ENCODE measurements at places on chromosomes 6 and 20.
A peak's percentile ranks its signal among the peaks of the same experiment; 100 is the strongest.

GRCh38 chr6:125200941-125201340, 47.4 kb downstream of the TPD52L1 start:
- DNase-seq: peak; percentile 27

DNA sequence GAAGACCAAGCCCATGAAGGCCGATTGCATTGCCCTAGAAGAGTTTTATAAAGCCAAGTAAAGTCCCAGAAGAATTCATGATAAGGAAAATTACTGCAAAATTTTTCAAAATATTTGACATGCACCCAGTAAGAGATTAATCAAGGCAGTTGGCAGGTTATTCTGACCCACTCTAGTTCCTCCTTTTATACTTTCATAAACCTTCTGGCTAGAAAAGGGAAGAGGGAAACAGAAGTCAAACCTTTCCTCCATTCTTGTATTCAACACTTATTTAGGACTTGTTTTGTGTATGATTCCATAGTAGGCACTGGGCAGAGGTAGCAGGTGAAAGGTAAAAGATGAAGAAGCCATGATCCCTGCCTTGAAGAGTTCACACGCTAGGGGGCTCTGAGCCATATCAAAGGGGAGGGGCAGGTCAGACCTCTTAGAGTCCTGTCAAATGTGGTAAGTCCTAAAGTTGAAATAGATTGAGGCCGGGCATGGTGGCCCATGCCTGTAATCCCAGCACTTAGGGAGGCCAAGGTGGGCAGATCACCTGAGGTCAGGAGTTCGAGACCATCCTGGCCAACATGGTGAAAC, 85.4 kb downstream of the NDUFAF5 start:
- no peak for DNase-seq

DNA sequence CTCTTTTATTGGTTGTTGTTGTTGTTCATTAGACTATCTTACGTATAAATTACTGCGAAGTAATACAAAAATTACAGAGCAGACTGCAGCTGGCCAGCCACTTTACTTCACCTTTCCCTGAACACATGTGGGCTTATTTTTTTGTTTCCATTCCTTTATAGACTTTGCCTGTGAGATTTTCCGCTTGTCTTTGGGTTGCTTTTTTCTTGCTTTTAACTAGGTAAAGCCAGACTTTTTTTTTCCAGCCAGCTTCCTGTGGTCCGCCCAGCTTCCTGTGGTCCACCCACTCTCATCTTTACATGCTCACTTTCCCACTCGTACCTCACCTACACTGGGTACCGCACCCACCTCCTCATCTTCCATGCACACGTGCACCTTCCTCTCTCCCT, 79.0 kb downstream of the IPCEF1 start:
- DNase-seq: no peak

GRCh38 chr6:52276130-52276529, 8.4 kb downstream of the MCM3 start:
- no peak for DNase-seq

- no peak for DNase-seq
Observed at GRCh38 chr20:558117-558516, 14.5 kb upstream of the CSNK2A1 start.

DNA sequence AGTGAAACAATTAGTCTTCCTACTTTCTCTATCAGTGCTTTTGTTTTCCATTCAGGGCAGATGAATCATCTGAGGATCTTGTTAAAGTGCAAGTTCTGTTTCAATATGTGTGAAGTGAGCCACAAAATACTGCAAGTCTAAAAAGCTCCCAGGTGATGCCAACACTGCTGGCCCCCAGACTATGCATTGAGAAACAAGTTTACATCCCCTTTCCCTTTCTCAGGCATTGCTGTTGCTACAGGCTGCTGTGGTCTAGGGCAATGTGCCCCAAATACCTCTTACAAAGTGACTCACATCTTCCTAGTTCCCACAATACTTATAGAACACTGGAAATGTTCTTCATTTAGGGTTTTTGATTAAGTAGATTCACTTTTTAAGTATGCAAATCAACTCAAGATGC, 31.8 kb downstream of the ABRACL start:
- DNase-seq: peak; percentile 96

DNA sequence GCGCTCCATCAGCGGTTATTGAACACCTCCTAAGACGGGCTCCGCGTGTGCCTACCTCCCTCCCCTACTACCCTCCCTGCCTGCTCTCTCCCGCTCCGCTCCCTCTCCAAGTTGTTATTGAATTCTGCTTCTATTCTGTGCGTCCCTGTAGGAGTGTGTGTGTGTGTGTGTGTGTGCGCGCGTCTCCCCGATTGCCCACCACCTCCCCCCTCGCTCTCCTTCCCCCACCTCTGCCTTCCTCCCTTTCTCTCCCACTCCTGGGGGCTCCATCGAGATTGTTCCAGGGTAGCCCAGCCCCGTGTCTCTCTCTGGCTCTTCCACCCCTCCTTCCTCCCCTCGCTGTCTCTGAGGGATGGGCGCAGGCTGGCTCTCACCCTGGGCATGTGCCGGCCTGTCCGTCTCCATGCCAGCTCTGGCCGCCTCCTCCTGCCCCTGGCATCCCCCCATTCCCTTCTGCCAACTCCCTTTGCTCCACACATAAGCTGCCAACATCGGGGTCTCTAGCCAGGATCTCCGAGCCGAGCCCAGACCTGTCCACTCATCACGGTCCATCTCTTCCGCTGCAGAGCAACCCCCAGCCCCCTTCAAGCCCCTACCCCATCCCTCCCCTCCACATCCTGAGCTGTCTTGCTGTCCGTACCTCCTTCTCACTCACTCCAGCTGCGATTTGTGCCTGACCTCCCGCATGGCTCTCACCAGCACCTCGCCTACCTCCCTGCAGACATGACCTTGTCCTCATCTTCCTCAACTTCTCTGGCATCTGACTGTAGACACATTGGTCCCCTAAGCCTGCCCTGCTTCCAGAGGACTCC, 68.5 kb downstream of the SRC start:
- no peak for DNase-seq

GRCh38 chr6:27892649-27893058, 19.5 kb downstream of the OR2B2 start:
- peak; percentile 31 for DNase-seq

GRCh38 chr6:16228709-16229665, 9.4 kb upstream of the GMPR start:
- DNase-seq: no peak

DNA sequence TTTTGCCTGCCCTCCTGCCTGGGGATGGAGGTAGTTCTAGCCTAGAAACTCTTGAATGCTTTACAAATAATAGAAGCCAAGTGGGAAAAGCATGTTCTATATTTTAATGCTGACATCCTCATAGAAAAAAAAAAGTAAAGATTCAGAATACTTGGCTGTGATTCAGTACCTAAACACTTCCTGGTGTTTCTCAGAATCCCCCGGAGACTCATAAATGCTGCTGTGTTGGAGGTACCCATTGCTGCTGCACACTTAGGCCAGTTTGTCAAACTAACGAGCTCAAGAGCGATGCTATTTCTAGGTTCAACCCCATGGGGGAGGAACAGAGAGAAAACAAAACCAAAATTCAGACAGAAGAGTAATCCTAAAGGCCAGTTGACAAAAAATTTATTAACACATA, 38.8 kb upstream of the ZFP64 start:
- DNase-seq: peak; percentile 66

- peak; percentile 43 for DNase-seq
Observed at GRCh38 chr20:5448449-5449118, 131.8 kb upstream of the PROKR2 start.

DNA sequence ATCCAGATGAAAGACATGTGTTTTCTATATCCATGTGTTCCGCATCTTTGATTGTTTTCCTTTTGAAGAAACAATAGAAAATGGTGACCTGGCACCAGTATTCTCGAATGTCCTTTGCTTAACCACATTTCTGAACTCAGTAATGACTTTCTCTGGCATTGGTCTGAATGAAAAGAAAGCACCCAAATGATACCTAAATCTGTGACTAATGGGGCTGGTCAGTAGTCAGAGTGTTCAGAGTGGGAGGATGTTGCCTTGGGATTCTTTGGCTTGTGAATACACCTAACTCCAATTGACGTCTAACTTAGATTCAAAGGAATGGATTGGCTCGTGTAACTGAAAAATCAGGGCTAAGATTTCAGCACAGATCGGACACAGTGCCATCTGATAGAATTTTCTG, 27.1 kb downstream of the PARD6B start:
- peak; percentile 42 for DNase-seq

- DNase-seq: no peak
Observed at GRCh38 chr20:61135968-61136367, 116.1 kb upstream of the CDH4 start.

DNA sequence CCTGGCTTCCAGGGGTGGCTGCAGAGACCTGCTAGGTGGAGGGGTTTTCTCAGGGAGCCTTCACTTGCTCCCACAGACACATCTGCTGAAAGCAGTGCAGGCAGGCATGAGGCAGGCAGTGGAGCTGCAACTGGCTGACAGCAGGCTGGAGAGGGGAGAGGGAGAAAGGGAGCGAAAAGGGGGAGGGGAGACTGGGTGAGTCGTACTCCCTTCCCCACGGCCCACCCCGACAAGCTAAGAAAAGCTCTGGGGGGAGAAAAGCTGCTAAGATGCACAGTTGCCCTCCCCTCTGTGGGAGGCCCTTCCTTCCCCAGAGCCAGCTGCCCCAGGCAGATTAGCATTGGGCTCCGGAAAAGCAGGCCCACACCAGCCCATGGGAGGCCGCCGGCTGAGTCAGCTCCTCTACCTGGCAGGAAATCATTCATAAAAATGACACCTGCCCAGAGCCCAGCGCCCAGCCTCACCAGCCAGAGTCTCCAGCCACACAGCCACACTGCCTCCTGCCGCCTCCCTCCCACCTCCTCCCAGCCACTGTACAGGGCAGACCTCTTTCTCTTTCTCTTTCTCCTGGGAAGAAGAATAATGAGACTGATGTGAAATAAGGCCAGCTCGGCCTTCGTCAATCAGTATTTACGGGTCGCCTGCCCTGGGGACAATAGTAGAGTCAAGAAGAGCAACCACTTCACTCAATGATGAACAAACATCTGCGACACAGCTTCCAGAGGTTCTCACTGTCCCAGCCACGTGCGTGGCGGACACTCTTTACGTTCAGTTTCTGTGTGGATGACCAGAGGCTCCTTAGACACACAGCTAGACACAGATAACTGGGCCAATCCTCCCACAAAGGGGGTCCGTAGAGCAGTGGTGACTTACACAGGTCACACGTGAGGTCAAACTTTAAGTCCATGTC, 7.7 kb upstream of the C20orf203 start:
- no peak for DNase-seq

Measured in fibroblast of mammary gland (primary cell).